Esophagus muscularis mucosa (tissue), 4 donors: ENCODE measurements at places on chromosomes 3 and 15. TPM values are rescaled to one million over a fixed set of nuclear protein-coding genes. Genes with fewer than 3 reads are reported as not detected.

The TBC1D23 gene
- total RNA-seq = 27.1 TPM

The C2CD4B gene
- 8.6 TPM for total RNA-seq

The GOLGA8N gene
- total RNA-seq = 5.0 TPM

DNA sequence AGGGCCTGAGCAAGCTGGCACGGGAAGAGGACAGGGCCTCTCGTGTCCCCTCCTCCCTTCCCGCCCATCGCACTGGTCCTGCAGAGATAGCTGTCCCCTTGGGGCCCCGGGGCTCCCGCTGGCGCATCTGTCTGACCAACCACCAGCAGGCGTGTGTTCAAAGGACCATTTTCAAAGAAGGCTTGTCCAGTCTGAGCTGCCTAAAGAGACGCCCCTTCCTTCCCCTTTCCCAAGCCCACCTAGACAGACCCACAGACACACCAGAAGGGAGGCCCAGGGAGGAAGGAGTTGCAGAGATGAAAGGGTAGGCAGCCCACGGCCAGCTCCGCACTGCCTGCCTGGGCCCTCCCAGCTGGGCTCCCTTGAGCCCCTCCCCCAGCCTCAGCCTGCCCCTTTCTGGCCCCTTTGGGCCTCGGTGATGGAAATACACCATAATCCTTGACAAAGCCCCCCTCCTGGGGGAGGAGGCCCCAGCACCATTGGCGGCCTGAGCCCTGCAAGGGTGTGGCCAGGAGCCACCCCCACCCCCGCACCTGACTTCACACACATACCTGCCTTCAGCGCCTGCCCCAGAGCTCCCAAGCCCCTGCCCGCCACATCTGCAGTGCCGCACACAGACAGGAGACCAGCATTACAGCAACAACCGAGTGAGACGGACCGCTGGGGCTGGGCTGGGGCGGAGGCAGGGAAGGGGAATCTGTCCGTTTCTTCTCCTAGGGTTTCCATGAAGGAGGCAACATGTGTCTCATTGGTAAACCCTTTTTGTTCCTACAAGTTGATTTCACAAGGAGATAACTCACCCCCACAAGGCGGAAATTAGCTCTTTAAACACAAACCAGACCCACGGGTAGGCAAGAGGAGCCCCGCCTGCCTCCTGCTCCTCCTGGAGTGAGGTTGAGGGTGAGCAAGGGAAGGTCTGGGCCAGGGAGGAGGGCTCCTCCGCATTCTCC lies at the start of gene STRA6:
STRA6 (minus strand) TSS at position 336 of the 950 bp plus-strand sequence. CDS start 520 bp downstream, outside the sequence.
- no peak for DNase-seq

DNA sequence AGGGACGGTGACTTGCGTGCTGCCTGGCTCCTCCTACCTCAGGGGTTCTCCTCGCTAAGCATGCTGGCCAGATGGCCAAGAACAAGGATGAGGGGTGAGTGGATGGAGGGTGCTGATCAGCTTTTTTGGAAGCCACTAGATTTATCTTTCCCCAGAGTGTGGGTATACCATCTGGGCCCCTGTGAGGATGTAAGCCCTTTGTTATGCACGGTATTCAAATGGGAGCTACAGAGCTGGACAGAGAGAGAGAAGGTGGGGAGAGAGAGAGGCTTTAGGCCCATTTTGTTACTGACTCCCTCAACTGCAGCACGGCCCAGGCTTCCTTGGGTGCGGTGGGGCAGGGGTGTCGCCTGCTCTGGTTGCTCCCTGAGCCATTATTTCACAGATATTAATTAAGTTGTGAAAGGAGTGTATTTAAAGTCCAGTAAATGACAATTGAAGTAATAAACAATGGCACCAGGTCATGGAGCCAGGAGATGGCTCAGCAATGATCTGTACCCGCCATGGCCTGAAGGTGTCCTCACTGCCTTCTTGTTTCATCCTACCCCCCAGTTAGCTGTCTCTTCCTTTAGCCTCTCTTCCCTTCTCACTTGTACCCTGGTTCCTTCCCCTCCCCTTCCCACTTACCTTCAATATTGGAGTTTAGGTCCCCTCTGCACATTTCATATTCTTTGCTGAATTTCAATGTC lies 158.0 kb downstream of the CLSTN2 start:
- no peak for DNase-seq

- DNase-seq = no peak
These were observed 130.2 kb upstream of the SGO1 start for GRCh38 chr3:20316238-20316637.

DNA sequence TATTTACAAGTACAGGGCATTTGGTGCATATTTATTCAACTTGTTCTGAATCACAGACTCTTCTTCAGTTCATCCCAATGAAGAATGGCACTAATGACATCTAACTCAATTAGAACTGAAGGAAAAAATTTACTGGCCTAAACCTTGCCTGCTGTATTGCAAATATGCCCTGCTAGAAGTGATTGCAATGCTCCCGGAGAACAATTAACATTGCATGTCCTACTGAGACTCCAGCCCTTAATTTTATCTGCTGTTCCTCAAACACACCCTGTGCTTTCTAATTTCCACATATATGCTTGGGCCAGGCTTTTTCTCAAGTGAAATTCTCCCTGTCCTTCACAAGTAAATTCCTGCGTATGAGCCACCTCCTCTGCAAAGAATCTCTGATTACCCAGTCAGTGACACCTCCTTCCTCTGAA lies 8.3 kb downstream of the ACKR4 start:
- no peak for DNase-seq

GRCh38 chr15:65512807-65513416 lies 4.6 kb downstream of the DPP8 start:
- DNase-seq = no peak

DNA sequence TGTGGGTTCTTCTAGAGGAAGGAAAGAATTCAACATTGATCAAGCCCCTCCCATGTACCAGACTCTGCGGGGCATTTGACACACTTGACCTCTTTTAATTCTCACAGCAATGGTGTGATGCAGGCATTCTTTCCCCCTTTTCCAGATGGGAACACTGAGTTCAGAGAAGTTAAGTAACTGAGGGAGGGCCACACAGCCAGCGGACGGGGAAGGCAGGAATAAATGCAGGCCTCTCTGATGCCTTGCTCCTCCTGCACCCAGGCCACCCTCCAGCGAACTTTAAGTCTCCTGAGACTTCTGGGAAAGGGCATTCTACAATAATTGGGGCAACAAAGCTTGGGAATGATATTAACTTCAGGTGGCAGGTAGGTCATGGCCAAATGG lies 227.4 kb downstream of the UACA start:
- no peak for DNase-seq

DNA sequence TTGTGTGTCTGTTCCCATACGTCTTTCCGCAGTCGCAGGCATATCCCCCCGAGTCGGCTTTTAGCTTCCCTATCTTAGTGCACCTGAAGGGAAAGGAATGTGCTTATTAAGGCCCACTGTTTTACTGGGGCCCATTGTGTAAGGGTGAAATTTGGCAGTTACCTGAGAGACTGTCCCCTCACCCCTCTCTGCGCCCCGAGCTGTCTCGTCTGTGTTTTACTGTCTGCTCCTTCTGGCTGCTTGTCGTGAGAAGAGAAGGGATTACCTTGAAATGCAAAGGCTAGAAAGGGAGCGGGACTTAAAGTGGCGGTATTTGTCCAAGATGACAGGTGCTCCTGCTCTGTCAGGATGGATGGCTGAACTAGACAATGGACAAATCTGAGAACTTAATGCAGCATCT lies 233.0 kb upstream of the POU1F1 start:
- no peak for DNase-seq

GRCh38 chr3:21237638-21238037 lies 513.4 kb downstream of the ZNF385D start:
- no peak for DNase-seq

GRCh38 chr3:121155028-121155427 lies 247.0 kb downstream of the STXBP5L start:
- no peak for DNase-seq

DNA sequence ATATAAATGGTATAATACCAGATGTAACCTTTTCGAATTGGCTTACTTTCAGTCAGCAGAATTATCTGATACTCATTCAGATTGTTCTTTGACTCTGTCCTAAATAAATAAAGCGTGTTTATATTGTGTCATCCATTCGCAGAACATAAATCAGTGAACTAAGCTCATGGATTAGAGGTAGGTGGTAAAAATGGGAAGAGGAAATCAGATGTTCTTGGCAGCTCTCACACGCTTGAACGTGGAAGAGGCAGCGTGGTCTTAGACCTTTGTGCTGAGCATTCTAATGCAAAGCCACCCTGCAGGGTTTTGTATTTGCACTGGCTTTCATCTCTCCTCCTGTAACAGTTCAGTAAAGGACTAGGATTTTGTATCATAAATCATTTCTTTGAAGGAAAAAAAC lies 441.4 kb downstream of the GABRG3 start:
- DNase-seq = no peak

DNA sequence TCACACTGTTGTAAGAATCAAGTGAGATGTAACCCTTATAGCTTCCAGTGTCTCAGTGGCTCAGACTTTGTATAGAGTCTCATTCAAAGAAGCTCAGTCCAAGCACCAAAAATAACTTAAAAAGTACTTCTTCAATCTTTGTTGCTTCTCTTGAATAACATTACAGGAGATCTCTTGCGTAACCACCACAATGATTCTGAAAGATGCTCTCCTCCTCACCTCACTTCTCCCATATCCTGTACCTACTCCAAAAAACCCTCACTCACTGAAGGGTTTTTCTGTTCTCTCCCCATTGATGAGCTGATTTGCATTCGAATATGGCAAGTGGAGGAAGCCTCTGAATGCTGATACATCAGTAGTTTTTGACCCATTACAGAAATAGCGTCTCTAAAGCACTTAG lies 39.4 kb upstream of the MRPS22 start:
- DNase-seq = no peak
